ENCODE measurements at places on chromosomes 16 and 17.

DNA sequence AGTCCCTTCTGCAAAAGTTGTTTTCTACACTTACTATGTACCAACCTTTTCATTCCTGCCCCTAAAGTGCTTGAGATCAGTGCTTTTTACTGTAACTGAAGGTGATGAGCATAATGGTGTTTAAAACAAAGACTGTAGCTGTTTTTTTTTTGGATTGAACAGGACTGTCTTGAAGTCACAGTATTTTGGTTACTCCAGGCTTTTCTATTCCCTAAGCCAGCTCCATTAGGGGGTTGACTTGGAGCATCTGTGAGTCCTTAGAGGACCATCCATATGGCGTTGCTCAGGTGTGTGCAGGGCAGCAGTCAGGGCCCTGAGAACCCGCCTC, 29.0 kb upstream of the LGALS9 start:
- DNase-seq, result no peak

DNA sequence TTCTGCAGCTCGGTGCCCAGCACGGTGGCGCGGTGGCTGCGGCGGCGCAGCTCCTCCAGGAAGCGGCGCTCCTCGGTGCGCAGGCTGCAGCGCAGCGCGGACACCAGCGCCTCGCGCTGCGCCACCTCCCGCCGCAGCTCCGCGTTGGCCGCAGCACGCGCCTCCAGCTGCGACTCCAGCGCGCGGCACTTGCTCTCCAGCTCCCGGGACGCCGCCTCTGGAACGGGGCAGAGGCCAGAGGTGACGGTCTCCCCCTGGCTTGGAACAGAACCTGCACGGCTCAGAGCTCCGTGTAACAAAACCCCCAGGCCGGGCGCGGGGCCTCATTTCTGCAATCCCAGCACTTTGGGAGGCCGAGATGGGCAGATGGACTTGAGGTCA, 13.2 kb upstream of the CLUH start:
- peak; percentile 69 for DNase-seq

DNA sequence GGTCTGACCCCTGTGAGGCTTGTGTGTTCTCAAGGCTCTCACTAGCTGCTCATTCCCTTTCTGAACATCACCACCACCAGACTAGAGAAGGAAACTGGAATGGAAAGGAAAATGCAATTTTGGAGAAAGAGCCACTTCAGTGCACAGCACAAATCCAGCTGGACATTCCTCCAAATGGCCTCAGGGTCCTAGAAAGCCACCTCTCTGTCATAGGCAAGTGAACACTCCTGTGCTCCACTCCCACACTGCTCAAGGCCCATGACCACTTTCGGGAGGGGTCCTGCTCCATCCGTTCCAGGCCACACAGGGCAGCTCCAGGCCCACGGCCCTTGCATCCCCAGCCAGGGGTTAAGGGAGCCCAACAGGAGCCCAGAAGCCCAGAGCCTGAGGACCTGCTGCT, 2.6 kb downstream of the LRRC75A start:
- no peak for DNase-seq

GRCh38 chr17:64063766-64064224, 43.4 kb upstream of the ICAM2 start:
- no peak for DNase-seq

- DNase-seq, result no peak
Observed at GRCh38 chr16:3596101-3596861, 15.1 kb downstream of the SLX4 start.

DNA sequence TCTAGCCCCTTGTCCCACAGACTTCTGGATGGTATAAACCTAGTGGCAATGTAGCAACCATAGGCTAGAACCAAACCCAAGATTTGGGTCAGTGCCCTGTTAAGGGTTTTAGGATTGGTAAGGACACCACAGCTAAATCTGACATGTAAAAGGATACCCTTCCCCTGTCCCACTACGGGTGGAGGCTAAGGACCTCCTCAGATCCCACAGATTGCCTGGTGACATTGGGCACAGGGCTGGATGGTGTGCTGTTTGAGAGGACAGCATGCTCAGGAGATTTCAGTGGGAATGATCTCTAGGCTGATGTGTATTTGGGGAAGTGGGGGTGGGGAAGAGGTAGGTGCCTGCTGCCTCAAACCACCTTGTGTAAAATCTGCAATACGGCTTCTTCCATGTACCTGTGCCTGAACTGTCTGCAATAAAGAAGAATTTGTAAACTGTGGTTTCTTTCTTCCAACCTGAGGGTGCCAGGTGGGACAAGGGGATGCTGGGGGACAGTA, 671 bp upstream of the EDC4 start:
- no peak for DNase-seq

GRCh38 chr17:69876757-69877156, 198.3 kb upstream of the KCNJ16 start:
- DNase-seq, result no peak

- DNase-seq, result no peak
Observed at GRCh38 chr16:66649636-66650205, 45.2 kb downstream of the CMTM3 start.

DNA sequence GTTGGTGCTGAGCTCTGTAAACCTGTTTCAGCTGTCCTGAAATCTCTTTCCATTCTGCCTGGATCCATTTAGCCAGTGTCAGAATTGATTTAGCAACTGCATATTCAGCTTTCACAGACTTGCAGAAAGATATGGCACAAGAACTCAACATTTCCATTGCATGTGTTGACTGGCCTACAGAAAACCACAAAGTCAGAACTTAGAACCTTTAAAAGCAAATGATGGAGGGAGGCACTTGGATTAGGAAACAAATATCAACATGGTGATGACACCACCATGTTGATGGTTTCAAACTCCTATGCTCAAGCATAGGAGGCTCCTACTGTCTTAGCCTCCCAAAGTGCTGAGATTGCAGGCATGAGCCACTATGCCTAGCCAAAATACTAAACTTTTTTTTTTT, 52.3 kb upstream of the ARL6IP1 start:
- no peak for DNase-seq

DNA sequence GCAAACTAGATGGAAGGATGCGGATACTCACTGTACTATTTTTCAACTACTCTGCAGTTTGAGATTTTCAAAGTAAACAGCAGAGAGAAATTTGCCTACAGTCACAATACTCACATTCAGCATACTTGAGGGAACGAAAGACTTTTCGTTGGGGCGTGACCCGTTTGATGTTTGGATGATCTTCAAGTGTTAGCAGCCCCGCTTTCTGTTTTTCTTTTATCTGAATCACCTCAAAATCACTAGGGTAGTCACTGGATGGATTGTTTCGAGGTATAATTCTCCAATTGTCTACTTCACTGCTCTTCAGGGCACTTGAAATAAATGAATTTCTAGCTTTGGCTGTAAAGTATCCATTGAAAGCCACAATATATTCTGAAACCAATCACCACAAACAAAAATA, 17.8 kb downstream of the MBTPS1 start:
- DNase-seq, result no peak

DNA sequence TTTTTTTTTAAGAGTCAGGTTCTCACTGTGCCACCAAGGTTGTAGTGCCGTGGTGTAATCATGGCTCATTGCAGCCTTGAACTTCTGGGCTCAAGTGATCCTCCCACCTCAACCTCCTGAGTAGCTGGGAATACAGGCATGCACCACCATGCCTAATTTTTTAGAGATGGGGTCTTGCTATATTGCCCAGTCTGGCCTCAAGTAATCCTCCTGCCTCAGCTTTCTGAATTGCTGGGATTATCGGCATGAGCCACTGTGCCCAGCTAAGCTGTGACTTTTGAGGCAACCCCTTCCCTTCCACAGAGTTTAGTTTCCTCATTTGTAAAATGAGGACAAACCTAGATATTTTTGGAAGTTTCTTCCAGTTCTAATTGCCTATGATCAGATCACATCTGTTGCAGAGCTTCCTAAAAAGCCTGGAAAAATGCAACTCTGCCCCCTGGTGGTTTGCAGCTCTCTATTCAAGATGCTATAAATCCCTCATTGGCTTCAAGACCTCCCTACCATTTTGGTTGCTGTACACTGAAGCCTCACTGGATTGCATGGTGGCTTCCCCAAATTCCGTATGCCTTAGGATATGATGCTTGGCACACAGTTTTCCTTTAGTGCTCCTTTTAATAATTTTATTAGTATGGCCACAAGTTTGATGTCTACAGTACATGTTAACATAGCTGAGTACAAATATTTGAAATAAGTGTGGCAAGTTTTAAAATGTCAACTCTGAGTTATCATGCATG, 19.3 kb downstream of the GDE1 start:
- DNase-seq, result no peak

- no peak for DNase-seq
Observed at GRCh38 chr17:42249681-42250446, 26.3 kb downstream of the STAT5B start.

GRCh38 chr16:22948603-22949368, 134.8 kb downstream of the HS3ST2 start:
- peak; percentile 52 for DNase-seq

DNA sequence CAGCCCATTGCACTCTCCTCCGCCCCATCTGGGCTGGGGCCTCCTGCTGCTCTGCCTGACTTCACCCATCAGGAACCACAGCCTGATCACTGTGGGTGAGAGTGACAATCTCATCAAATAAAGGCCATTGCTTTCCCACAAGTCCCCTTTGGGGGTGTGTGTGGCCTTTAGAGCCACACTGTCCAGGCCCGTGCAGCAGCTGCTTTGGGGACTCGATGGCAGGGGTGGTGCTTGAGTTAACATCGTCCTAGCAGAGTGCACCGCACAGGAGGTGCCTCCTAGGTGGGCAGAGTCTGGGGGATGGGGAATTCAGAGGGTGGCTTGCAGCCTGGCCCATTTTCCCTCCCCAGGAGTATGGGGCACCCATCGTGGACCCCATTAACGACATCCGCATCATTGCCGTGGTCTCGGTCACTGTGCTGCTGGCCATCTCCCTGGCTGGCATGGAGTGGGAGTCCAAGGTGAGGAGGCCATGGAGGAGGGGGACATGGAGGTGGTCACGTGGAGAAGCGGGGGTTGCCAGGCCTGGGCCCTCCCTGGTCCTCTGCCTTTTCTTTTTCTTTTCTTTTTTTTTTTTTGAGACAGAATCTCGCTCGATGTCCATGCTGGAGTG, 5.4 kb downstream of the SLC12A3 start:
- no peak for DNase-seq

GRCh38 chr16:57300387-57301125, 16.1 kb upstream of the PLLP start:
- peak; percentile 73 for DNase-seq

DNA sequence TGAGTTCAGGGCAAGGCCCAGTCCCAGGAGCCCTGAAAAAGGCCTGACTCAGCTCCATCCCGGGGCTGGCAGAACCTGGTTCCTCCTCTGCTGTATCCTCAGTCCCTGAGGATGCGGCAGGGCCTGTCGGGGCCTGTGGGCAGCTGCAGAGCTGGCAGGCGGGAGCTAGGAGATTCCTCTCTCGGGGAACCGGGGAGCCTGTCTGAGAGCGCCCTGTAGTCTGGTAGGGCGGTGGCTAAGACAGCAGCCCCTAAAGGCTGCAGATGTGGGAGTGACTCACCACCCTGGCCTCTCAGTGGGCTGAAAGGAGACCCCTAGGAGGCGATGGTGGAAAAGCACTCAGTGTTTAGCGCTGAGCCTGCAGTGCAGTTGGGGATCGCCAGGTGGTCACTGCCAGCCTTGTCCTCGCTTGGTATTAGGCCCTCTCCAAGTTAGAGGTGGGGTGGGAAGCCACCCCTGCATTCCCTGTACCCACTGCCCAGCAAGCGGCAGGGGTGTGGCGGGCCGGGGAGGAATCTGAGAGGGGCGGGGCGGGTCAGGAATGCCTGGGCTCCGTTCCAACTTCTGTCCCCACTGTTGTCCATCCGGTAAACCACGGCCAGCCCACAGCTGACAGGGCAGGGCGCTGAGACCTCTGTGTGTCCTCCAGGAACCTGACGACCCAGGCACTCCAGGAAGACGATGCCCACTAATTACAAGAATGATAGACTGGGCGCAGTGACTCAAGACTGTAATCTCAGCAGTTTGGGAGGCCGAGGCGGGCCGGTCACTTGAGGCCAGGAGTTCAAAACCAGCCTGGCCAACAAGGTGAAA, 29.5 kb upstream of the CDH1 start:
- no peak for DNase-seq

DNA sequence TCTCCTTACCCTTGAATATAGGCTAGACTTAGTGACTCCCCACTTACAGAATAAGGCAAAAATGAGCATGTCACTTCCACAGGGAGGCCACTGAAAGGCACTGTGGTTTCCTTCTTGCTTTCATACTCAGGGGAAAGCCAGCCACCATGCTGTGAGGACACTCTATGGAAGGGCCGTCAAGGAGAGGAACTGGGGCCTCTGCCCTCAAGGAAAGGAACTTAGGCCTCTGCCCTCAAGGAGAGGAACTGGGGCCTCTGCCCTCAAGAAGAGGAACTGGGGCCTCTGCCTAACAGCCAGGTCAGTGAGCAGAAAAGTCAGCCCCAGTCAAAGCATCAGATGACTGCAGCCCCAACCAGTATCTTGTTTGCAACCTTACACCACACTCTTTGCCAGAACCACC, 30.1 kb downstream of the VPS35 start:
- DNase-seq, result peak; percentile 38

- DNase-seq, result peak; percentile 86
Observed at GRCh38 chr17:19338031-19338990, 24.2 kb downstream of the B9D1 start.

GRCh38 chr17:65029605-65030336, 26.8 kb downstream of the GNA13 start:
- DNase-seq, result no peak

DNA sequence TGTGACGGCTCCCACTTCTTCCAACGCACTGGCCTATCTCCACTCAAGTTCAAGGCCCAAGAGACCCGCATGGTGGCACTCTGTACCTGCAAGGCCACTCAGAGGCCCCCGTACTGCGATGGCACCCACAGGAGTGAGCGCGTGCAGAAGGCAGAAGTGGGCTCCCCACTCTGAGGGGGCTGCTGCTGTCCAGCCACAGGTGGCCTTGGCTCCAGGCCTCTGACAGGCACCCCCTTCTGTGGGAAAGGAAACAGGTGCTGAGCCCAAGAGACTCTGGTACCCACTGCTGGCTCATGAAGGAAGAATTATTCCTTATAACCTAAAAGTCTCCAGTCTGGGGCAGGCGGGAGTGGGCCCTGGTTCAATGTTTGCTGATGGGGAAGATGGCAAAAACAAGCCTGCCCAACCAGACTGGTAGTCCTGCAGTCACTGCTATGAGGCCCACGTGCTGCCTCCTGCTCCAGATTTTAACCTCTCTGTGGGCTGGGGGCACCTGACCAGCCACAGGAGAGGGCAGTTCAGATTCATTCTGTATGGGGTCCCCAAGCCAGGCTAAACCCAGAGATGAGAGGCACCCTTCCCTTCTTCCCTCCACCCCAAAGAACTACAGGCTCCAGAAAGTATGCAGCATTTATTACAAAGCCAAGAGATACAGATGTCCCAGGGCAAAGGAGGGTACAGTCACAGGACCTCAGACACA, 3.3 kb downstream of the CISD3 start:
- no peak for DNase-seq

DNA sequence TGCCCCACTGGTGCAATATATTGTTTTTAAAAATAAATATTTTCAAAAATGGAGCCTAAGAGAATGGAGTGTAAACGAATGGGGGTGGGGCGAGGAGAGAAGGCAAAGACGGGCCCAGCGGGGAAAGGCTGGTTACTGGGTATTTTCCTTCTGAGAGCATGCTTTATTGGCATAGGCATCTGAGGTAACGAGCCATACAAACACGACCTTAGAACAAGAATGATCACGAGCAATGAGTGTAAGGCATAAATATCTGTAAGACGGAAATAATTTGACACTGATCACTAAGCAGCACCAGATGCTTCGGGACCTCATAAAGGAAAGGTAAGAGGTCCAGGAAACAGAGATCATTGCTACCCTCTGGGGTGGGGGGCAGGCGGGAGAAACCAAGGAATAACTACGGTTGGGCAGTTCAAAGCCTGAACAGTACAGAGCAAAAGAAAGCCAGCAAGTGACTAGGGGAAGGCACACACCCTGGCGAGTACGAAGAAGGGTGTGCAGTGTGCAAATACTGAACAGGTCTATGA, 959 bp downstream of the SSH2 start:
- DNase-seq, result no peak
